ENCODE measurements at places on chromosomes 7 and 10.

DNA sequence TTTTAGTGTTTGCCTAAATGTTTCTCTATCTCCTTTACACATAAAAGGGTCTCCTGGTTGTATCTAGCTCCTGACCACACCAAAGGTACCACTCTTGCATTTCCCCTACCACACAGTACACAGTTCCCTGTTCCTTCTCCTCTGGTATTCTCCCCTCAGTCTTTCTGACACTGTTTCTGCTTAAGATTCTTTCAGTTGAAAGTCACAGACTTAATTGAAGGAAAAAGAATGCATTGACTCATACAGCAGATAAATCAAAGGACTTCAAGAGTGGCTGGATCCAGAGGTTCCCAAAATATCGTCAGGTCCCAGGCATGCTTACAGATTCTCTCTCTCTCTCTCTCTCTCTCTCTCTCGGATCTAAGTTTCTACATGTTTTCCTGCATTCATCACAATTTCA lies 185.6 kb upstream of the LRGUK start:
- DNase-seq = no peak

DNA sequence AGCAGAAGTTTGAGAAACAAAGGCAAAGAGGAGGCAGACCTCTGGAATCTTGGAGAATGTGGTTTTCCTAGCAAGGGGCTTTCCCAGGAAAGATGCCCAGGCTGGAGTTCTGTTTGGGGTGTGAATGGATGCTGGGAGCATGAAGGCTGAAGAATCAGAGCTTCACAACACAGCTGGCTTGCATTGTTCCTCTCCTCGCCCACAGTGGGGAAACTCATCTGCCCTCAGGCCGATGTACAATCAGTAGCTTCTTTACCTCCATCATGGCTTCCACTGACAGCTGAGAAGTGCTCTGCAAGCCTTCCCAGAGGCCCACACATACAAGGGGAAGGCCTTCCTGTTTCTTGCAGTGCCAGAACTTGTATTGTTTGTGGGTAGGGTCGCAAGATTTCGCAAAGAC lies 90.8 kb upstream of the HECTD2 start:
- DNase-seq = no peak

- no peak for DNase-seq
Measured at GRCh38 chr7:30330134-30331111, 46.0 kb downstream of the ZNRF2 start.

- DNase-seq = no peak
Measured at GRCh38 chr7:40799493-40800403, 664.9 kb downstream of the SUGCT start.

DNA sequence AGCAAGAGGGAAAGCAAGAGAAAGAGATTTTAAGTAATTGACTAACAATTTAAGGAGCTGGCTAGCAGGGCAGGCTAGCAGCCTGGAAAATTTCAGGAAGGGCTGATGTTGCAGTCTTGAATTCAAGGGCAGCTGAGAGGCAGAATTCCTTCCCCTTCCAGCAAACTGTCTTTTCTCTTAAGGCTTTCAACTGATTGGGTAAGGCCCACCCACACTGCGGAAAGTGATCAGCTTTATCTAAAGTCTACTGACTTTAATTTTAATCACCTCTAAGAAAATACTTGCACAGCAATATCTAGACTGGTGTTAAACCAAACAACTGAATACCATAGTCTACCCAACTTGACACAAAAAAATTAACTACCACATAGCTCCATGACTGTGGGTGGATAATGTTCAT lies 303.9 kb downstream of the FZD1 start:
- DNase-seq = no peak

DNA sequence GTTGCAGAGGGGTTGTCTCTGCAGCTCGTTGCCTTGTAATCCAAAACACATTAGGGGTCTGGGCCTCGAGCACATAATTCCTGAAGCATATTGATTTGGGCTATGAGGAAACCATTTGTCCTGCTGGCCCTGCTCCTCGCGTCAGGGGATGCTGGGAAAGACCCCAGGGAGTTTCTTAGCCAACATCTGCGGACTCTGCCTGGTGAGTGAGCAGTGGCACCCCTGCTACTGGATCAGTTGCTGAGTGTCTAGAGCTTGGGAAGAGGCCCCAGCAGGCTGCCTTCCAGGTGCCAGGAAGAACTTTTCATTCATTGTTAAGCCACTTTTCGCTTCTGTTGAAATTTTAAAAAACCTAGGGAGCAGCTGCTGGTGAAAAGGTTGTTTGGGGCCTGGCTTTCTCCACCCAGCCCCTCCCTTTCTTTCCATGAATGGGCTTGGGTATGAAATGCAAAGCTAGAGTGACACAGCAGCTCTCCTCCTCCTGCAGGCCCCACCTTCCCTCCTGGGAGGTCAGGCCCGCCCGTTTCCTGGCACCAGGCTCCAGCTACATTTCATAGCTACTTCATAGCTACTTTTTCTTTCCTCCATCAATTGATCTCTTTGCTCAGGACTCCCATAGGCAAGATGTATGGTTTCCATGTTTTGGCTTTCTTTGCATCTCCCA lies 26.8 kb downstream of the TACR2 start:
- no peak for DNase-seq

GRCh38 chr7:18828260-18828993 lies 289.0 kb downstream of the TWIST1 start:
- no peak for DNase-seq

DNA sequence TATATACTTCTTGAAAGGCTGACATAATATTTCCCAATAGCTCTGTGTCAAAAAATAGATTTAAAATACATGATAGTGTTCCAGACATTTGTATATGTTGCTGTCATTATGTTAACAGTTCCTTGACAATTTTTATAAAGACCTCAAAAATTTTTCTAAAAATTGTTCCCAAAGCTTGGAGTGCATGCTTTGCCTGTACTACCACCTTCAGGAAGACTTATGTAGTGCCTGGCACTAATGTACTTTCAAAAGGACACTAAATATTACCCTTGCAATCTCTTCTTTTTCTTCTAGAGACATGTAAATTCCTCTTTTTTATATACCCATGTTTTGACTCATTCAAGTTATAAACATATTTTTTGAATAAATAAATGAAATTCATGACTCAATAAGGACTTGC lies 48.0 kb upstream of the SP8 start:
- DNase-seq = no peak

DNA sequence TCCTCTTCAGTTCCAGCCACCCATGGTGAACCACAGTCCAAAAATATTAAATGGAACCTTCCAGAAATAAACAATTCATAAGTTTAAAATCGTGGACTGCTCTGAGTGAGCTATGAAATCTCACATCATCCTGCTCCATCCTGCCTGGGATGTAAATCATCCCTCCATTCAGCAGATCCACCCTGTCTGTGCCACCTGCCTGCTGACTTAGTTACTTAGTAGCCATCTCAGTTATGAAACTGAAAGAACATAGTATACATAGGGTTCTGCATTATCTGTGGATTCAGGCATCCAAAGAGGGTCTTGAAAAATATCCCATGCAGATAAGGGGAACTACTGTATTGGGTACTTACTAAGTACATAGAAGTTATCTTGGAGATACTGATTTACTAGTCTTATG lies 89.0 kb downstream of the ST8SIA6 start:
- no peak for DNase-seq

DNA sequence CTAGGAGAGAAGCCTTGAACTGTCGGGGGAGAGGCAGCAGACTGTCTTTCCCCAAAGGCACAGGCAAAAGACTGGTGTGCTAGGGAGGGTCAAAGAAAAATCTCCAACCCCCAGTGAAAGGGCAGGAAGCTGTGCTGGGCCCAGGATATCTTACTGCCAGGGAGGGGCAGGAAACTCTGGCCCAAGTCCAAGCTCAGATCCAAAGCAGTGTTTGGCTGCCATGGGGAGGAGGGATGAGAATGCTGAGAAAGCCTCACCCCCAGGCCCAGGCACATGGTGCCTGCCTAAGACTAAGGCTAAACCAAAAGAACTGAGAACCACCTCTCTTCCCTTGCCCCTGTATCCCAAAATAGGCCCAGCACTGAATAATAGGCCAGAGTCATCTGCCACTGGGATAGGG lies 171.2 kb downstream of the PLPP4 start:
- DNase-seq = no peak

- no peak for DNase-seq
Measured at GRCh38 chr7:24312588-24312987, 28.6 kb downstream of the NPY start.

DNA sequence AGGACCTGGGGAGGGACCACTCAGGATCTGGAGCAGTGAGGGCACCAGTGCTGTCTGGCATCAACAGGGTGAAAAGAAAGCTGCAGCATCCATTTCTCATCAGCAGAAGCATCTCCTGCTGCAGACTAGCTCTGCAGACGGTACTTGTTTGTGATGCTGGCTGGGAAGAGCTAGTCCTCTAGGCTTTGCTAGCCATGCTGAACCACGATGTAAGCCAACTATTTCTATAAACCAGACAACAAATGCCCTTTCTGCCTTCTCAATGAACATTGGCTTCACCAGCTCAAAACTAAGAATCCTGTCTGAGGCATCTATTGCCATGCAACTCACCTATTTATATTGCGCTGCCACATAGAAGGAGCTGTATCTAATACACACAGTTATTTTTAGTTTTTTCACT lies 65.6 kb downstream of the CTTNBP2 start:
- DNase-seq = no peak

- no peak for DNase-seq
Measured at GRCh38 chr7:105177026-105177425, 163.0 kb downstream of the KMT2E start.

- DNase-seq = no peak
Measured at GRCh38 chr7:7569081-7569527, 2.4 kb downstream of the MIOS start.

GRCh38 chr10:28497313-28498126 lies 35.4 kb upstream of the WAC start:
- DNase-seq = no peak

DNA sequence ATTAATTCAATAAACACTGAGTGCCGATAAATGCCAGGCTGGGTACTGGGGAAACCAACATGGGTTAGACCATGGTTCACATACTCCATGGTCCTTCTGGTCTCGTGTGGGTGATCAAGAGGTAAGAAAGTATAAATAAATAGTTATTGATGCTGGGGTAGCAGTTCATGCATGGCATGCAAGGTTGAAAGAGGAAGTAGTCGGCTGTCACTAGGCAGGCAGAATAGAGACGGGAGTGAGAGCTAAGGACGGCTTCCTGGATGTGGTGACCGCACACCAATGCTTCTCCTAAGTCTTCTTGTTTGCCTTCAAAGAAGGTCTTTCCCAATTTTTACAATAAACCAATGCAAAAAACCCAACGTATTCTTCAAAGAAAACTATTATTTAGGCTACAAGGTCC lies 208.6 kb downstream of the ADAM12 start:
- DNase-seq = no peak

DNA sequence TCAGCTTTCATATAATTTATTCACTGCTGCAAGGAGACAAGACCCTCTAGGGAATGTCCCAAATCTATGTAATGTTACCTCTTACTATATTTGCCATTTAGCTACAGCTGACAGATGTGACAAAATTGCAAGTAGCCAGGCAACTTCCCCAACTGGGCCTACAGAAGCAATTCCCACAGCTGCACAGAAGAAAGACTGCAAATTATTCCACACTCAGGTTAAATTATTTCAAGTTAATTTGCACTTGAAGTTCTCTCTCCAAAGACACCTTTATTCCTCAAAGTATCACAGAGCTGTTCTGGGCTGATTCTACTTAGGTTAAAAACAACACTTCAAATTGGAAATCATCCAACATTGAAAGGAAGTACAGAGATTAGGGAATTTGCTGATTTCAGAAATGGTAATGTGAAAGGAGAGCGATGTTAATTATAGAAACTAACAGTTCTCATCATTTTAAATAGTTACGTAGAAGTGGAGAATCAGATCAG lies 133.6 kb downstream of the THSD7A start:
- DNase-seq = no peak

GRCh38 chr7:108026116-108026515 lies 23.2 kb upstream of the LAMB1 start:
- DNase-seq = no peak

DNA sequence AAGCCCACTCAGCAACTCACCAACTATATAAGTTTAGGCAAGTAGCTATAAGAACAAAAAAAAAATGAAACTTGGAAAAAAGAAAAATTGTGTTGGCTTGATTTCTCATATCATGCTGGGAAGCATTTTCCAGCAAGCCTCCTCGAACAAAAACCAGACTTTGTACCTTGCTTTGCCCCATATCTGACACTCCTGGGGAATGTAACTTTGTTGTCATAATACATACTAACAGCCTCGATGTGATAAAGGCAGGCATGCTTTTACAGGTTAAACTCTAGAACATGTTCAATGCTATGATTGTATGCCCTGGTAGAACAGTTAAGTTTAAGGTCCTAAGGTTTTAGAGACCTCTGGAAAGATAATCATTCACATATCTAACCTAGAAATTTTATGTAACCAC lies 11.6 kb downstream of the CFAP43 start:
- no peak for DNase-seq

- no peak for DNase-seq
Measured at GRCh38 chr7:95330961-95331337, 6.6 kb upstream of the PON1 start.

- no peak for DNase-seq
Measured at GRCh38 chr10:97718178-97718577, 4.6 kb downstream of the MARVELD1 start.

DNA sequence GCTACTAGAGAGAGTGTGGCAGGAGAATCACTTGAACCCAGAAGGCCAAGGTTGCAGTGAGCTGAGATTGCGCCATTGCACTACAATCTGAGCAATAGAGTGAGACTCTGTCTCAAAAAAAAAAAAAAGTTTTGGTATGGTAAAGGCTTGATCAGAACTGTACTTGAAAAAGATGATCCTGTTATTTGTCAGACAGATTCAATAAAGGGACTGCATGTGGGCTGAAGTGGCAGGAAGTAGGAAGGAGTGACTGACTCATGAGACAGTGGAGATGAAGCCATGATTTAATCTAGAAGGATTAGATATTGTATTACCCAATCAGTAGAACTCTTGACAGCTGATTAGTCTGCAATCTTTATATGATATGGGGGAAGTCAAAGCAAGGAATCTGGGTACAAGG lies 2.7 kb upstream of the TMEM254 start:
- DNase-seq = no peak

GRCh38 chr7:79820387-79820786 lies 314.2 kb upstream of the GNAI1 start:
- DNase-seq = no peak

DNA sequence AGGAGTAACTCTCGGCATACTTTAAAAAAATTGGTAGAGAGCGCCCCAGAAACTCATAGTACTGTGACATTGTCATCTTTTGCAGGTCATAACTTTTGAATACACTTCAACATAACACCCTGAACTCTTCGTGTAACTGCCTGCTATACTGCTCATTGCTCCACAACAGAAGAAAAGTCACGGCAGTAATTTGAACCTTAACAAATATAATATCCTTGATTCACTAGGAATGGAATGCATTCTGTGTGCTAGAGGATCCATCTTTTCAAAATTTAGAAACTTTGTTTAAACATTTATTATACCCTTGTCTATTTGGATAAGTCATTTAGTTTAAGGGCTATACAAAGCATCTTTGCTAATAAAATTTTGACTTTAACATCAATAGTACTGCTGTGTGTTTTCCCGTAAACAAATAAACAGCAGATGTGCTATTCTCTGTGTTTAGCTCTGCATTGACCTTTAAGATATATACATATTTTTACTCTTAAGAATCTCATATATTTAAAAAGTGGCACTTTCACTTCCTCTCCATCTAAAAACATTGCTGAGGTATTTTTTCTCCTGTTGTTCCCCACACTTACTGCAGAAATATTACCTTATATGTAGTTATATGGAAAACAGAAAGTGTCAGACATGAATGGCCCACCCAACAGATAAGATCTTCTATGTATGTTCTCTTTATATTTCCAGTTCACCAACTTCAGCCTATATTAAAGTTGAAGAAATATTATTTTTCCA lies 217.6 kb upstream of the TMEM229A start:
- no peak for DNase-seq

- no peak for DNase-seq
Measured at GRCh38 chr7:35498416-35498815, 196.5 kb downstream of the HERPUD2 start.
